Left lobe of liver (tissue), 2 donors: ENCODE measurements at places on chromosomes 2 and 18. TPM values are rescaled to one million over a fixed set of nuclear protein-coding genes. Genes with fewer than 3 reads are reported as not detected.

DNA sequence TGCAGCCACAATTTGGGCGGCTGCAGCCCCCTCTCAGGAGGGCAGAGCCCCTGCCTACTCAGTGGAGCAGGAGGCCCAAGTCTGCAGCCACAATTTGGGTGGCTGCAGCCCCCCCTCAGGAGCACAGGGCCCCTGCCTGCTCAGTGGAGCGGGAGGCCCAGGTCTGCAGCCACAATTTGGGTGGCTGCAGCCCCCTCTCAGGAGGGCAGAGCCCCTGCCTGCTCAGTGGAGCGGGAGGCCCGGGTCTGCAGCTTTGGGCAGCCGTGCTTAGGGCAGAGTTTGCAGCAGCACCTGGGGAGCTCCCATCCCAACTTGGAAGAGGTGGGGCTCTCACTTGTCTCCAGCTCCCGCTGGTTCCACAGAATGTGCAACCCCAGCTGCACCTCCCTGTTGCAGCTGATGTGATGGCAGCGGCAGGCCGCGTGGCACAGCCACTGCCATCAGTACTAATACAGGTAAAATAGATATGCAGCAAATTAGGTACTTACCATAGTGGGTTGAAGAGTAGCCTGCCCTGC lies 99.4 kb downstream of the TWIST2 start:
- peak; percentile 15 for DNase-seq

DNA sequence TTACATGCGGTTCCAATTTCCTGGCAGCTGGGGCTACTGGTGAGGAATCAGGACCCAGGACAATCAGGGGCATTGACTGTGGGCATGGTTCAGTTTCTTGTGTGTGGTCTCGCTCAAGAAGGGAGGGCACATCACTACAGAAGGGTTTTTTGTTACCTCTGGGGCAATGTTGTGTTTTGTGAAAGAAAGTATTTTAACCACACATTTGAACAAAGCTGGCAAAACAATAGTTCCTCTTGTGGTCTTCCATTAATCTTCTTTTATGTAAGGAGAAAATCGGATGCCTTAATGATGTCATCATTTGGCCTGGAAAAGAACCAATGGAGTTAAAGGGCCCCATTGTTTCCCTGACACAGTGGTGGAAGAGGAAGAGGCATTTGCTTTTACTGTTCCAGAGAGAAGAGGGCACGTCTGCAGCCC lies 197.4 kb downstream of the SH3BP4 start:
- no peak for DNase-seq

DNA sequence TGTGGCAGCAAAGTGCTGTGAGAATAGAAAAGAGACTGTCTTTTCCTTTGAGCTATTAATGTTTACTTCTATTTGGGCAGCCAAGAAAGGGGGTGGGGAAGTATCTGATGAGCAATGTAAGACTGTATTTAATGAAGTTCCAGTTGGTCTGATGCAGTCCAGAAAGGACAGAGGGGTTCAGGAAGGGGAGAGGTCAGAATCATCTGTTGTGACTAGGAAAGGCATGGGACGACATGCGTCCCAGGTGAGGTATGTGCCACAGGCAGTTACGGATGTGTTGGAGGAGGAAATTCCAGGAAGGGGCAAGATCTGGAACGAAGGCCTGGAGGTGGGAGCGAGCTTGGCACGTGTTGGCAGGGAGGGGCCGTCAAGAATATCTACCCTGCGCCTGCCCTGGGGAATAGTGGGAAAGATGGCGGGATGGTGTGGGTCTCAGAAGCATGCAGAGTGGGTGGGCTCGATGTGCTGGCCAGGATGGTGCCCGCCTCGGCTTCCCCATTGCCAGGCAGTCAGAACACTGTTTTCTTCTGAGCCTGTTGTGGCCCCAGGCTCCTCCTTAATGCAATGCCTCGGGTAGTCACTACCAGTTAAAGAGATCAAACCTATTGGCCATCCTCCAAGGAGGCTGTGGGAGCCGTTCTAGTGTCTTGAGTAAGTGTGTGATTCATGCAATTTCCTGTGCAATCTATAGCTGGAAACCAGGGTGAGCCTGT lies 57.8 kb upstream of the TXNDC2 start:
- no peak for DNase-seq

DNA sequence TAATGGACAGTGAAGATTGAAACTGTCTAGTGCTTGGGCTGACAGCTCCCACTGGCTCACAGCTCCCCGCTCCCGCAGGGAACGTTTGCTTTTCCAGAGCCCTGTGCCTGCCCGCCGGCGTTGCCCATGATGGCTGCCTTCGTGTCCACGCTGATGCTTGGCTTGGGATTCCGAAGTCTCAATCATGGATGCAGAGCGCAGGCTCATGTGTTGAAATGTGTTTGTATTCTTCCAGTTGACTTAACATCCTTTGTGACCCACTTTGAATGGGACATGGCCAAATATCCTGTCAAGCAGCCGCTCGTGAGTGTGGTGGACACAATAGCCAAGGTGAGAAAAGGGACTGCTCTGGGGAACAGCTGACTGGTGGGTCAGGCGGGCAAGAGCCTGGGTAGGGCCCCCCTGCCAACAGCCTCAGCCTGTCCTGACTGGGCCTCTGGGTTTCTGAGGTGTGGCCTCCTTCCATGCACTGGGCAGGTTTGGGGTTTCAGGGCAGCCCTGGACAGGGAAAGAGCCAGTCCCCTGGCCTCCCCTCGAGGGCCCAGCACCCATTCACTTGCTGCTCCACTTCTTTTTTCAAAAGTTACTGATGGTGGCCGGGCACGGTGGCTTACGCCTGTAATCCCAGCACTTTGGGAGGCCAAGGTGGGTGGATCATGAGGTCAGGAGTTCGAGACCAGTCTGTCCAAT lies 42.8 kb downstream of the ATP6V1C2 start:
- no peak for DNase-seq

DNA sequence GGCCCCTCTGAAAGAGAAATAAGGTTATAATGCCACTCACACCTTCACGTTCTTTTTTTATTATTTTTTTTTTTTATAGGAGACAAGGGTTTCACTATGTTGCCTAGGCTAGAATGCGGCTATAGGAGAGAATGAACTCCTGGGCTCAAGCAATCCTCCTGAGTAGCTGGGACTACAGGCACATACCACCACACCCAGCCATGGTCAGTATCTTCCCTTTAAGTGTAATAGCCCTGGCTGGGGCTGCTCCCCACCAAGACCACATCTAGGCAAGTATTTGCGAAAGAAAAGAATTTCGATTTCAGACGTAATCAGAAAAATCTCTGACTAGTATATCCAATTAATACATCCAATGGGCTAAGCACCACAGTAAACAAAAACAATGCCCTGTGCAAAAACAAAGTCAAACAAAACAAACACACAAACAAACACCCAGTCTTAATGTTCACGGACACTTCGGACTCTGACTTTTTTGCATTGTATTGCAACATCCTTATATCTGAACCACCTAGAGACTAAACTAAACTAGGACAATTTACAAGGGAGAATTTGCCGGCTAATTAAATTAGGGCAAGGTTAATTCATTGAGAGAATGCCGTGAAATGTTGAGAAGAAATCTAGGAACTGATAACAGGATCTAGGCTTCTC lies 49.6 kb upstream of the TLK1 start:
- no peak for DNase-seq

DNA sequence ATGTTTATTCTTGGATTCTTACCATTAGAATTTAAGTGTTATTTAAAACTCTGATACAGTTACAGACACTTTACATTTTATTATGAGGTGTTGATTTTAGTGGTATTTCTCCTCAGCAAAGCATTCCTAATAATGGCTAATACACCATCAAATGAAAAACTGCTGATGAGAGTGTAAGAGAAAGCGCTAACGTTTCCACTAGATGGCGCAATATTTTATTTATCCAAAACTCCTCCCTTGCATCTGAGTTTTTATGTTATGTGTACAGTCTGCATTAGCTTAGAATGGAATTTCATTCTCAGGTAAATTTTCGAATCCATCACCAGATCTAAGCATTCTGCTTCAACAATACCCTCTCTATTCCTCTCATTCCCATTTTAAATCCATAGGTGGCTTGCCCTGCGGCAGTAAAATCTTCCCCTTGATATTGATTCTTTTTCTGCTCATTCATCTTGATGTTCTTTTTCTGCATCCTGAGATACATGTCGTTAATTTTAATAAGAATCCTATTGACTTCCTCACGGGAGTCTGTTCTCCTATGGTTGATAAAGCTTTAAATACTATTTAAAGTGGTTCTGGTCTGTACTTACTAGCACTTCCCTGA lies 53.9 kb downstream of the PRKRA start:
- DNase-seq: no peak

DNA sequence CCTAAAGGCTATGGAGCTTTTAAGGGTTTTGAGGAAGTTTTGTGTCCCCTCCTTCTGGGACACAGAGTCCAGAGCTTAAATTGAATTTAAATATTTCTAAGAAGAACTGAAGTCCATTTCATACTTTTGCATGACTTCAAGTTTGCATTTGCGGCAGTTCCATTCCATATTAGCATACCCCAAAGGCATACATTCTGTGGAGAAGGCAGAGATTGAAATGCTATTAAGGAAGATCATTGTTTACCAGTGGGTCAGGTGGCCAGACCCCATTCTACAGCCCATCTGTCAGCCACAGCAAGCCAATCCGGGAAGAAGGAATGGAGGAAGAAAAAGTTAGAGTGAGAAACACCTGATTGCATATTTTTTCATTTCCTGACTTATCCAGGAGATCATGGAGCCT lies 75.0 kb downstream of the DNAH7 start:
- no peak for DNase-seq

Gene LGALSL
- 5.5 TPM for total RNA-seq

DNA sequence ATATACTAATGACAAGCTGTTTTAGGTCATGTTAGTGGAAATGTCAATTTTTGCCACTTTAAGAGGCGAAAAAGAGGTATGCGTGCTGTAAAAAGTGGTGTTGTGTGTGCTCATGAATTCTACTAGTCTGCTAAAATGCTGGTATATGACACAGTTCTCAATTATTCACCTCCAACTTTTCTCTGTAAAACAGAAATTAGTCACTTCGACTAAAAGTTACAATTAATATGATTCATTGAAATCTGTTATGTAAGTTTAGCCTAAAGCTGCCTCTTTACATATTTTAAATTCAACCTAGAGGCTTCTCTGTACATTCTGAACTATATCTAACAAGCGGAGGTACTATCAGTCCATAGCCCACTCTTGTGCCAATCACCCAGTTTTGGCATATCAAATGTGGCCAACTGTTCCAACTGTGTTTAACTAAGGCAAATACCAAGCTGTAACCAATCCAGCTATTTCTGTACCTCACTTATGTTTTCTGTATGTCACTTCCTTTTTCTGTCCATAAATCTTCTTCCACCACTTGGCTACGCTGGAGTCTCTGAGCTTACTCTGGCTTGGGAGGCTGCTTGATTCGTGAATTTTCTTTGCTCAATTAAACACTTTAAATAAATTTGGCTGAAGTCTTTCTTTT lies 20.8 kb downstream of the BAZ2B start:
- DNase-seq: no peak

Gene RESP18
- not detected for total RNA-seq

GRCh38 chr2:57693965-57694364 lies 352.6 kb upstream of the VRK2 start:
- DNase-seq: no peak

GRCh38 chr18:37669991-37670534 lies 104.5 kb upstream of the CELF4 start:
- DNase-seq: no peak

GRCh38 chr2:116513991-116514390 lies 1300.5 kb upstream of the DDX18 start:
- no peak for DNase-seq

Gene MITD1
- total RNA-seq: 6.1 TPM

DNA sequence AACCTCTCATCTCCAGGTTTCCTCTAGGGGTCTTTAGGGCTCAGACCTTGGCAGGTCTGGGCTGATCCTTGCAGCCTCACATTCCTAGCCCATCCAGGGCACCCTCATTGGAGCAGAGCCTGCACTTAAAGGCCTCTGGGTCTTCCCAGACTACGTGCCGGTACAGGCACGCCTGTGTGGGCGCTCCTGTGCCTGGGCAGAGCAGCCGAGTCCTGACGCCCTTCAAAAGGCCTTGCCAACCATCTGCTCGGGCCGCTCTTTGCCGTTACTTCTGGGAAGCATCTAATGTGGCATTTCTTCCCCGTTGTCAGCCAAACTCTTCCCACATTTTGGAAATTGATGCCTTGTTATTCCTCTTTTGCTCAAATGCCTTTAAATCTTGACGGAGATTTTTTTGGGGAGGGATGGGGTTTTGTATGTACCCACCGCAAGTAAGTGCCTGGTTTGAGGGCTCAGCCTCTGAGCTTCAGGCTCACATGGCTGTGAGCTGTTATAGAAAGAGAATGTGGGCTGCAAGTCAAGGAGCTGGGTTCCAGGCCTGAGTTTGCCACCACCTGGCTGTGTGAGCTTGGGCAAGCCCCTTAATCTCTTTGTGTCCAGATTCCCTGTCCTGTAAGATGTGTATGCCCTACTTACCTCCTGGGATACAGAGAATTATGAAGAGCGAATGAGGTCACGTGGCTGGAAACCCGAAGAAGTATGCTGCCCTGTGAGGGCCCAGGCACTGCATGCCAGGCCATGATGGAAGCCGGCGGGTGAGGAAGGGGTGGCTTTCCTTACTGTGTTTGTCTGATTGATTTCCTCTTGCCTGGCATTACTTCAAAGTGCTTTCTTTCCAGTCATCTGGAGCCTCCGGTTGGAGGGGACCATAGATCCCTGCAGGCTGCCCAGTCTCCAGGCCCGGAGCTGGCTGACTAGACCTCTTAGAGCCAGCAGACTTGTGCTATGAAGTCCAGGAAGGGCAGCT lies 20.6 kb downstream of the EHD3 start:
- no peak for DNase-seq

DNA sequence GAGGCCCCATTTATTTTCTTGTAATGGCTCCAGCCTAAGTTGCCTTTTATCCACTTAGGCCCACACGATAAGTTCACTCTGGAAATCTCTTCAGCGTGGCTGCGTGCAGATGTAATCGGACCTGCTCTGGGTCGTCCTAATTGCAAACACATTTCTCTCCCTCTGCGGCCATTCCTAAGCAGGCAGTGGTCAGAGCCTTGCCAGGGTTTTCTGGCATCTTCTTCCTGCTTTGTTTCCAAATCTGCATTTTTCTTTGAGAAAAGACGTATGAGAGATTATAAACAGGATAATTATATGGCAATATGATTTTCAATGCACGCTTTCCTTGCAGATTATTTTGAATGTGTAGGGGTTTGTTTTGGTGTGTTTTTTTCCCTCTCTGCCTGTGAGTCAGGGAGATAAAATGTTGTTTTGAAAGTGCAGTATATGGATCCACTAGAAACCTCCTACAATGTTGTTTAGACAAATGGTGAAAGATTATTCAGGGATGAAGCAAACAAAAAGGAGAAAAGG lies 239.4 kb upstream of the TANK start:
- no peak for DNase-seq

GRCh38 chr2:25347205-25347815 lies 5.6 kb upstream of the DNMT3A start:
- no peak for DNase-seq
